Uterine smooth muscle cell (primary cell): ENCODE measurements at places on chromosomes 2 and 18. TPM values are rescaled to one million over a fixed set of nuclear protein-coding genes. Genes with fewer than 3 reads are reported as not detected.

GPR75 gene
- 1.1 and 1.4 TPM in 2 replicates for total RNA-seq

RNU2-63P gene
- 23.4 TPM in 1 of 2 replicates, not detected in the other for total RNA-seq

ABCB11 gene
- not detected in 2 replicates for total RNA-seq

GNLY gene
- under 0.01 TPM in 1 of 2 replicates, not detected in the other for total RNA-seq

FBXO48 gene
- total RNA-seq = 0.37 and 0.66 TPM in 2 replicates

SSB gene
- 102 and 142 TPM in 2 replicates for total RNA-seq

TMEM169 gene
- total RNA-seq = 0.37 and 0.66 TPM in 2 replicates

KCNS3 gene
- total RNA-seq = 9.6 and 10.9 TPM in 2 replicates

ZEB2 gene
- total RNA-seq = 44.4 and 49.6 TPM in 2 replicates

G6PC2 gene
- not detected in 2 replicates for total RNA-seq

ACVR1C gene
- 0.25 and 0.33 TPM in 2 replicates for total RNA-seq

REEP1 gene
- total RNA-seq = 0.11 and 0.12 TPM in 2 replicates

SCTR gene
- total RNA-seq = not detected in 2 replicates

PRR30 gene
- not detected in 2 replicates for total RNA-seq

AOX1 gene
- 56.2 and 86.3 TPM in 2 replicates for total RNA-seq

FZD7 gene
- total RNA-seq = 29.1 and 33.4 TPM in 2 replicates

DLGAP1 gene
- total RNA-seq = 0.12 and 0.33 TPM in 2 replicates

PGAP1 gene
- 8.5 and 11.6 TPM in 2 replicates for total RNA-seq

CGREF1 gene
- 1.4 and 6.2 TPM in 2 replicates for total RNA-seq

CD207 gene
- total RNA-seq = not detected in 2 replicates

CELF4 gene
- total RNA-seq = not detected in 2 replicates

UGT1A10 gene
- 0.11 TPM in 1 of 2 replicates, not detected in the other for total RNA-seq

CYP26B1 gene
- 0.33 and 0.37 TPM in 2 replicates for total RNA-seq

TLX2 gene
- total RNA-seq = not detected in 2 replicates

GPR55 gene
- total RNA-seq = under 0.01 TPM in 1 of 2 replicates, not detected in the other

PCARE gene
- not detected in 2 replicates for total RNA-seq

TUBB8B gene
- total RNA-seq = not detected in 2 replicates

SMYD1 gene
- not detected in 2 replicates for total RNA-seq

PROKR1 gene
- total RNA-seq = not detected in 2 replicates

CSRNP3 gene
- total RNA-seq = 1.8 and 1.9 TPM in 2 replicates

NTSR2 gene
- total RNA-seq = not detected in 2 replicates

DSC3 gene
- total RNA-seq = 0.12 and 0.22 TPM in 2 replicates
